ENCODE measurements at places on chromosomes 5 and 9. TPM values are rescaled to one million over a fixed set of nuclear protein-coding genes. Genes with fewer than 3 reads are reported as not detected.

GRCh38 chr9:136100700-136101614, 5.9 kb upstream of the NACC2 start:
- DNase-seq: no peak

DNA sequence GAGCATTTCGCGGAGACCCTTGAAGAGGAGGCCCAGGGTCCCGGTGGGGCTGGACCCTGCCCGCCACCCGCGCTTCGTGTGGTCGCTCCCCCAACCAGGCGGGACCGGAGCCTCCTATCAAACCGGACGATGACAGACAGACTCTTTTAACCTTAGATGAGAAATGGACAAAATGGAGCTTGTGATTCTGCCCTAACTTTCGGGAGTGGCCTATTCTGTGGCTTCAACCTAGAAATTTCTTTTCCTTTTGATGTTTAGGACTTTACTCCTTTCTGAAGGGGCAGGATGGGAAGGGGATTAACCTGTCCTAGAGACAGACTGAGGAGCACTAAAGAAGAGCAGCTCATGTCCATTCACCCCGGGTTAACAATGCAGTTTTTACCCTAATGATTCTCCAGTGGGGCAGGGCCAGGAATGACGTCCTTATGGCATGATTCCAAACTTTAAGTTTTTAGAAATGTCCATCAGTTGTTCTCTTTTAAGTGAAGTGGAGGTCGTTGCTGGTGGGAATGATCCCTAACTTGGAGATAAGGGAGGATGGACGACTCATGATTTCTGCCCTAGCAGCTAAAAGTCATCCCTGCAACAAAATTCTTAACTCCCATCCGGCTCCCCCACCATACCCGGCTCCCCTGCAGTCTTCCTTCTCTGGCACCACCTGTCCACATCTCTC, 1.0 kb downstream of the NIPSNAP3A start:
- DNase-seq: no peak

- DNase-seq: peak; percentile 27
Measured at GRCh38 chr5:59587489-59588337, 305.8 kb downstream of the PDE4D start.

DNA sequence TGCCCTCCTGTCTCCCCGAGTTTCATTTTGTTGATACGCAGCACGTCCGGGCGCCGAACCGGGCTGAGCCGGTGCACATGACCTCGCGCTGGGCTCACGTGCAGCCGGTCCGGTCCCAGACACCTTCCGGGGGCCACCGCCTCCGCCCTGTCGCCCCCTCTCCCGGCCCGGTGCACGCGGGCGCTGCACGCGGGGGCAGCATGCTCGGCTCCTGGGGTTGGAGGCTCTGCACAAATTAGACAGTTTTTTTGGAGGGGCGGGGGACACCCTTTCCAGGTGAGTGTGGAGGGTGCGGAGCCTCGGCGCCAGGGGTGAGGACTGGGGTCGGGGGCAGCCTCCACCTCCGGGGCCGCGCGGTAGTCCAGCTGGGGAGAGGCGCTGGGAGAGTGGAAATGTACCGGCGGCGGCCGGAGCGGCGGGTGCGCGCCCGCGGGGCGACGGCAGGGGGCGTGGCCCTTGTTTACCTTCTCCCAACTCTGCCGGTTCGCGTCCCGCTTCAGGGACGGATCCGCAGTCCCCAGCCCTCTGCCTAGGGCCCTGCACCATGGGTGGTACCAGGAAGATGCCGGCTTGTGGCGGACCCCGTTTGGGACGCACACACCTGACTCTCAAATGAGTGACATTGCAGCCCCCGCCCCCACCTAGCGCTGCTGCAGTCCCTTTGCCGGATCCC, 1.1 kb downstream of the JADE2 start:
- peak; percentile 93 for DNase-seq

GRCh38 chr9:130373679-130374325, 71.0 kb upstream of the ASS1 start:
- no peak for DNase-seq

DNA sequence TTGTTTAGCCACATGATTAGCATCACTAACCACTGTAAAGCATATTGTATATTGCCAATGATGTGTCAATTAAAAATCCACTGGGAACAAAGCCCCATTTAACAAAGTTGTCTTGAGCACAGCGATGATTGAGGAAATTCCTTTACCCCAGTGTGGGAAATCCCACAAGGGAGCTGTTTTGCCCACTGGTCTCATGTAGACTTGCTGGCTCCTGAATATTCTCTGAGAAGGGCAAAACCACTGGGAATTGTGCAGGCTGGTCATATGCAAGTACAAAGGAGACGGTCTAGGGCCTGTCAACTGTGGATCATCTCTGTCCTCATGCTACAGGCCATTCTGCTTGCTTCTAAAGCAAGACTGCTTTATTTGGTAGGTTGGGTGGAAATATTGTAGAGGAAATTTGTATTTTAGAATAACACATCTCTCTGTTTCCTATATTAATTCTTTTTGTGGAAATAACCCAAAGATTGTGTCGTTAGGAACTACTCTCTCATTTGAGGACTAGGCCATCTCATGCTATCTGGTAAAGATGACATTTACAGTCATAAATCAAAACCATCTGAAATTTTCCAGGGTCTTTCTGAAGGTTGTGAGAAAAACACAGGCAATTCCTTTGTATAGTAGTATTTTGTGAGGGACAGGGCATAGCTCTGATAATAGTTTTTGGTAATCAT, 60.2 kb downstream of the PARP8 start:
- no peak for DNase-seq

DNA sequence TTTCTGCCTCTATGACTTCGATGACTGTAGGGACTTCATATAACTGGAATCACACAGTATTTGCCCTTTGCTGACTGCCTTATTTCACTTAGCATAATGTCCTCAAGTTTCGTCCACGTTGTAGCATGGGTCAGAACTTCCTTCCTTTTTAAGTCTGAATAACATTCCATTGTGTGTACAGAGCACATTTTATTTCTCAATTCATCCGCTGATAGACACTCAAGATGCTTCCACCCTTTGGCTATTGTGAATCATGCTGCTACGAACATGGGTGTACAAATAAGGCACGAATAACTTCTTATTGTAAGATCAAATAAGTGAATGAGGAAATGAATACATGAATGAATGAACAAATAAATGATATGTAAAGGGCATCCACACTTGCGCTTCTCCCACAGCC, 13.0 kb downstream of the BARX1 start:
- no peak for DNase-seq

GRCh38 chr5:138724470-138725146, 28.6 kb upstream of the CTNNA1 start:
- no peak for DNase-seq

GRCh38 chr5:124194282-124194681, 552.2 kb downstream of the ZNF608 start:
- DNase-seq: no peak

- no peak for DNase-seq
Measured at GRCh38 chr5:61906820-61907219, 399.2 kb upstream of the KIF2A start.

- no peak for DNase-seq
Measured at GRCh38 chr5:73887688-73888087, 261.7 kb downstream of the ARHGEF28 start.

DNA sequence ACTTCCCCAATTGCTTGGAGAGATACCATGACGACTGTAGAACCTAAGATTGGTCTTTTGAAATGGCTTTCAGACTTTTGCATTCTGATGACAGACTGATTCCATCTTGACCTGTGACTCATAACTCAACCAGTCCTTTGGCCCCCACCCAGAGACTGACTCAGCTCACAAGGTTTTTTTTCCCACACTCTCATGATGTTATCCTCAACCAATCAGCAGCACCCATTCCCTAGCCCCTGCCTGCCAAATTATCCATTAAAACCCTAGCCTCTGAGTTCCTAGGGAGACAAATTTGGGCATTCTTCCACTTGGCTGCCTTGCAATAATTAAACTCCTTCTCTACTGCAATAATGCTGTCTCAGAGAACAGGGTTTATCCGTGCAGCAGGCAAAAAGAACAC, 1263.3 kb upstream of the CDH9 start:
- no peak for DNase-seq

DNA sequence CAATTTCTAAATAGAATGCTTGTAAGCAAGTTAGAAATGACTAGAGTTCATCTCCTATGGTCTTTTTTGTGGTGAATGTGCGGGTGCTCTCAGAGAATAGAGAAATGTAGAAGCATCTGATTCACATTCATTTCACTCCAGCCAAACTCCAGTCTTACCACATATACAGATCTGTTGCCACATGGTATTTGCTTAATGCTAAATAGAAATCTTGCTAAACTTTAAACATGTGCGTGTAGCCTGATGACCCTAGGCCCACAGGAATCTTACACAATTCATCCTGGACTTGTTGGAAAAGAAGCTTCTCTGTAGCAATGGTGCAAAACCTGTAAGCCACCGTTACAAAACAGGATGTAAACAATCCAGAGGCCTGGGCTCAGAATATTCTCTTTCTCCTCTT, 135.2 kb downstream of the PCSK1 start:
- peak; percentile 33 for DNase-seq

GRCh38 chr5:134003817-134004625, 754 bp downstream of the VDAC1 start:
- DNase-seq: peak; percentile 60

GRCh38 chr5:33257807-33258429, 182.8 kb upstream of the TARS1 start:
- DNase-seq: peak; percentile 49

GRCh38 chr5:79020861-79021561, 35.9 kb upstream of the ARSB start:
- DNase-seq: peak; percentile 81

- DNase-seq: peak; percentile 82
Measured at GRCh38 chr5:58188262-58188651, 271.6 kb downstream of the PLK2 start.

- no peak for DNase-seq
Measured at GRCh38 chr9:95876595-95876994, 1.1 kb downstream of the ERCC6L2 start.

- DNase-seq: no peak
Measured at GRCh38 chr9:75979362-75979761, 88.9 kb downstream of the PCSK5 start.

DNA sequence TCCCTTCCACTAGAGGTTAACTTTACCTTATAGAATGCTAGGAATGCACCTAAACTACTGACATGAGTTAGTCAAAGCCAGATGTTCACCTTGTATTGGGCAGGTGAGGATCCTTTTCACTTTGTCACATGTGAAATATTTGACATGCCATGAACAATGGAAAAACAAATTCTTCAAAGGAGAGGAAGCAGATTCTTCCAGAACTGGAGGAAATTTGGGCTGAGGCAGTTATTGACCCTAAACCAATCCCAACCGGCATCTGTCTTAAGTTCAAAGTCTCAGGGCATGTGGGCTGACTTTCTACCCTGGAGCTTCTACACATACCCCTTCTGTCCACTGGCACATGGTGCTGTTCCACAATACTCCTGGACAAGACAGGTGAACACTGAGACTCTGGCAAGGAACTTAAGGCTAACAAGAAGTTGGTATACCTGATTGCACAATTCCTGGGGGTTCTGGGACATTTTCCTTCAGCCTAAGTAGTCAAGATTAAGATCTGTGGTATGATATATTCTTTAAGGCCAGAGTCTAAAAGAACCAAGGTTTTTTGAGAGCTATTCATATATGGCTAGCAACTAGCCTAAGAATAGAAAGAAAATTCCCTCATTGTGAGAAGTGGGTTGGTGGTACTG, 2.6 kb downstream of the VLDLR start:
- DNase-seq: no peak

GRCh38 chr5:78361631-78361993, 1.2 kb downstream of the SCAMP1 start:
- no peak for DNase-seq

DNA sequence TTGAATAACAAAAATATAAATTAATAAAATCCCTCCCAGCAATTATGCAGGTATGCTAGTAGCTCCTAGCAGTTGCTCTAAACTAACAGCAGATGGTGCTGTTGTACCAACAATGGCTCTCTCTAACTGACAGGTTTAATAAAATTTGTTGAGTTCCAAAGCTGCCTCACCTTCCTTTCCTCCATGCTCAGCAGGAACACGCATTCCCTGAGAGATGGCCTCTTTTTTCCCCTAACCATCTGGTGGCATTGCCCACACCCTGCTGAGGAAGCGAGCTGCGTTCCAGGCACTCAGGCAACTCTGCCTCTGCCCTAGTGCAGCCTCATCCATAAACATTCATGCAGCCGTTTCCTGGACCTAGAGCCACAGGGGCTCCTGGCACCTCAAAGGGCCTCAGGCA, 106.2 kb downstream of the KLHL3 start:
- peak; percentile 46 for DNase-seq

DNA sequence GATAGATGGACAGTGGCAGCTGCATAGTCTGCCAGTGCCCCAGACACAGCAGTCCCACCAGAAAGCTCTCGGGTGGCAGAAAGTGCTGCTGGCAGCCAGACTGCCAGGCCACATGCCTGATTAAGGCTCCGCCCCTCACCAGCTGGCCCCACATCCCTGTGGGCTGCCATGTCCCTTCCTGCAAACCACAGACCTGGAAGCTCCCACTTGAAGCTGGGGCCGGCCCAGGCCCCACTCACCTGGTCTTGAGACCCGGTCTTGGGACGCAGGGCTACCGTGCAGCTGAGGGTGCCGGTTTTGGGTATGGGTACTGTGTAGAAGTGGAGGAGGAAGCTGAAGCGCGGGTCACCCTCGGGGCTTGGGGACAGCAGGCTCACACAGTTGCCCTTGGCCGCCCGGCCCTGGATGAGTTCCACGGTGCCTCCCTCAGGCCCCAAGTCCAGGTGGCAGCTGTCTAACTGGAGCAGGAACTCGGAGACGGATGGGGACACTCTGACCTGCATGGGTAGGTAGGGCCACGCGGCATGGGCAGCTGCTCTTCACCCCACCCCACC, 15.3 kb downstream of the FPGS start:
- DNase-seq: no peak

TMOD1 gene
- not detected for total RNA-seq

ASPN gene
- not detected for total RNA-seq

GAPT gene
- not detected for total RNA-seq

IGFBPL1 gene
- total RNA-seq: 9.1 TPM

FCN2 gene
- total RNA-seq: not detected

TRIP13 gene
- 108 TPM for total RNA-seq

ORM2 gene
- total RNA-seq: not detected

NR2F1-AS1 gene
- 6.0 TPM for total RNA-seq

LECT2 gene
- total RNA-seq: not detected
